ENCODE measurements at places on chromosomes 5 and 9. TPM values are rescaled to one million over a fixed set of nuclear protein-coding genes. Genes with fewer than 3 reads are reported as not detected.

GRCh38 chr9:114972510-114973136 is 42.2 kb upstream of the TNFSF8 start:
- DNase-seq, result no peak

GRCh38 chr5:168669156-168669555 is 90.0 kb upstream of the PANK3 start:
- no peak for DNase-seq

- DNase-seq, result no peak
Measured at GRCh38 chr9:99907208-99907532, 716 bp downstream of the STX17 start.

DNA sequence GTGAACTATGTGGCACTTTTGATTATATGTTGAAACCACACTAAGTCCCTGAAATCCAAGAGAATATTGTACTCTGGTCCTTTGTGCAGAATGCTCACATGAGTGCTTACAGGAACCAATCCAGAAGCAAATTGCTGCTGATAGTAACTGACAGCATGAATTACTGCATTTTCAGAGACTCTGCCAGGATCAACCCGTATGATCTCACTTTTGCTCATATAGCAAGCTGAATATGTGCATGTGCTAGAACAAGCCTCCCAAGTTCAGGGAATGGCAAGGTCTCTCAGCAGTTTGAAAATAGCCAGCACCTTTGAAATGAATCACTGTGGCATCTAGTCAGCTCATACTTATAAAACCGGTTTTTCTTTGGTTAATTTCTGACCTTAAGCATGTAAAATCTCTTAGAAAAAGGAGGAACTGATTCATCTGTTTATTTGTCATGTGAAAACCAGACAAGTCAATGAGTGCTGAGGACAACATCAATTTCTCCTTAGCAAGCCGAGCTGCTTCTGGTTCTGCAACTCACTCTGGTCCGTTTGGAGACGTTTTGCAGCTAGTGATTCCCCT is 215.7 kb upstream of the ELL2 start:
- DNase-seq, result no peak

- no peak for DNase-seq
Measured at GRCh38 chr5:132425975-132426524, 56.5 kb downstream of the SLC22A5 start.

- peak; percentile 75 for DNase-seq
Measured at GRCh38 chr9:106816524-106816923, 46.4 kb upstream of the ZNF462 start.

The CATSPER3 gene
- not detected for total RNA-seq

GRCh38 chr9:130422546-130422945 is 22.2 kb upstream of the ASS1 start:
- no peak for DNase-seq

DNA sequence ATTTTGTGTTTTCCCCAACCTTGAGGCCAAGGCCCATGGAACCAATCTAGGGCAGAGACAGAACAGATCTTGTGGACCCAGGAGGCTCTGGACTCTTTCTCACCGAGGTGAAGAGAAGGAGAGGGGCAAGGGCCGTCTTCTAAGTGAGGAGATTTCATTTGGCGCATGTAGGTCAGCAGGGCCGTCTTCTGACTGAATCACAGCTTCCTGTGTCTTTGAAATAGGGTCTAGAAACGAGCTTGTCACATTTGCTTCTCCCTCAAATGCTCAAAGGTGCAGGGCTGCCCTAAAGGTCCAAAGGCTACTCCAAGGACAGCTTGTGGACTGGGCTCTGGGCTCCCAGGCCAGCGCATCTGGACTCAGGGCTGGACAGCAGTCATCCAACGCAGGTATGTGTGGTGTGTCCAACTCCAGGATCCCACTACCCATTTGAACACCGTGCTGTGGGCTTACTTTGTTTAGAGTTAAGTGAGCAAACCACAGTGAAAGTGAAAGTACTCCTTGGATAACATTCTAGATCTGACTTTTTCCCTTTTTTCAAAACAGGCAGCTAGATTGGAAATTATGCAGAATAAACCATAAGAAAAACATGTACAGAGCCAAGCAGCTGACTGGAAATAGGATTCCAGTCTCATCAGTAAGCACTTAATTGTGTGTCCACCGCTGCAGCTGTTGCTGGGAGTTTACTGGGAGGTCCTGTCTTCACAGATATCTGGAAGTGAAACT is 357.0 kb downstream of the GADD45G start:
- no peak for DNase-seq

DNA sequence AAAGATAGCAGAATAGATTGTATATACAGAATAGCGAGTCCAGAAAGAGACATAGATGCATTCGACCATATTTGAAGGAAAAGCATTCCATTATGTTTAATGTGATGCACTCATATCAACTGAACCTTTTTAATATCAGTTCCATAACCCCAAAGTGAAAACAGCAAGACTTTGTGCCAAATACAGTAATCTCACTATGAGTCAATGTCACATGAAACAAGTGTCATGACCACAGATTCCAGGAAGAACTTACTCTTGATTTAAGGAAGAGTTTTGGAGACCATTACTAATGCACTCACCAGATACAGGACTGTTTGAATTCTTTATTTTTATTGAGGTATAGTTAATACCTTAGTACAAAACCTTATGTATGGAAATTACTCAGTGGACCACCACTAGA is 220.5 kb downstream of the SH3GL2 start:
- peak; percentile 64 for DNase-seq

The TLR4 gene
- 1.9 TPM for total RNA-seq

GRCh38 chr5:92019376-92019990 is 636.4 kb upstream of the ARRDC3 start:
- DNase-seq, result no peak

The PCDHB2 gene
- total RNA-seq, result 1.8 TPM

DNA sequence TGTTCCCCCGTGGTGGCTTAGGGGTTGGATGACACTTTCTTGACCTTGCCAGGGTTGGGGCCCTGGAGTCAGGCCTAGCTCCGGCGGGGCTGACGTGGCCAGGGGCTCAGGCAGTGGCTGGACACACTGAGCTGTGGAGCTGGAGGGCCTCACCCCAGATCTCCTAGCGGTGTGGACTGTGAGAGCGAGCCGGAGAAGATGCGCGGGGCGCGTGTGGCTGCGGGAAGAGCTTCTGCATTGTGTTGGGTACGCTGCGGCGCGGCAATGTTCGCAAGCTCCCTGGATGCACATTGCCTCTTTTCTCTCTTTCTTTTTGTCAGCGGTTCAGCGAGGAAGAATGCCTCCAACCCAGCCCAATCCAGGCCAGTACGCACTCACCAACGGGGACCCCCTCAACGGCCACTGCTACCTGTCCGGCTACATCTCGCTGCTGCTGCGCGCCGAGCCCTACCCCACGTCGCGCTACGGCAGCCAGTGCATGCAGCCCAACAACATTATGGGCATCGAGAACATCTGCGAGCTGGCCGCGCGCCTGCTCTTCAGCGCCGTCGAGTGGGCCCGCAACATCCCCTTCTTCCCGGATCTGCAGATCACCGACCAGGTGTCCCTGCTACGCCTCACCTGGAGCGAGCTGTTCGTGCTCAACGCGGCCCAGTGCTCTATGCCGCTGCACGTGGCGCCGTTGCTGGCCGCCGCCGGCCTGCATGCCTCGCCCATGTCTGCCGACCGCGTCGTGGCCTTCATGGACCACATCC is 4.8 kb downstream of the NR2F1 start:
- no peak for DNase-seq

DNA sequence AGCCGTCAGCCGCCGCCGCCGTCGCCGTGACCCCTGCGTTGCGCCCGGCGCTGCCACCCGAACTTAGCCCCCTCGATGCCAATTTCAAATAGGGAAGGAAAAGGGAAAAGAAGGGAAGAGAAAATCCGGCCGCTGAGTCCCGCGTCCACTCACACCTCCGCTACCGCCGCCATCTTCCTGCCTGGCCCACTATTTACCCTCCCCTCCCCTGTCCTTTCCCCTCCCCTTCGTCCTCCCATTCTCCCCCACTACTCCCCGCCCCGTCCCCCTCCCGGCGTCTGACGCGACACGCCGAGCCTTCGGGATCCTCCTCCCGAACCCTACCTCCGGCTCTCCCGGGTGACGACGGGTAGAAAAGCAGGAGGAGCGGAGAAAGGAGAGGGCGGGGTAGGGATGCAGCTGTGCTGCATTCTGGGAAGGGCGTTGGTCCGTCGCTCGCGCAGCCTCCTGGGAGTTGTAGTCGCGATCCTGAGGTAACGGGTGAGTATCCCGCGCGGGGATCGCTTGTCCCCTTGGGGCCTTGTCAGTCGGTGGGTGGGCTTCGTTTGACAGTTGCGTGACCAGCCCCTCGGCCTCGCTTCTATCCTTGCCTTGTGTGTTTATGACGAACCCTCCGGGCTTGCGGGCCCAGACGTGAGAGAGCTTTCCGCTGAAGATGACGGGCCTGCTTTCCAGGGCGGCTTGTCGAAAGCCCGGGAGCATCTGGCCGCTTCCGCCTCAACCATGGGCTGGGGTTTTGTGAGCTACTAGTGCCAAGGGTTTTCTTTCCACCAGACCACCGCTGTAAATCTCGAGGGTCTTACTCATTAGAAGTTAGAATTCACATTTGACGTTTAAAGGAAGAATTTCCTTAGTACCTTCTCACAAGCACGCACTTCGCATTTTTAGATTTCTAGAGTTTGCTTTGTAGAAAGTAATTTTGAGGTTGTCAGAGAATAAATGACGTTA is at the start of the genes CERT1 and POLK:
Gene CERT1 (minus strand): TSS at position 195 of the 948 bp plus-strand sequence. CDS start 422 bp downstream, outside the sequence.
Gene POLK (plus strand): TSS at position 457 of the 948 bp plus-strand sequence.
- peak; percentile 99 for DNase-seq

The CAVIN4 gene
- total RNA-seq, result 1.0 TPM

- no peak for DNase-seq
Measured at GRCh38 chr5:1027631-1028441, 19.2 kb downstream of the NKD2 start.

GRCh38 chr5:6601271-6601670 is 31.6 kb downstream of the NSUN2 start:
- no peak for DNase-seq

GRCh38 chr5:63205976-63206375 is 627.4 kb downstream of the LRRC70 start:
- no peak for DNase-seq

DNA sequence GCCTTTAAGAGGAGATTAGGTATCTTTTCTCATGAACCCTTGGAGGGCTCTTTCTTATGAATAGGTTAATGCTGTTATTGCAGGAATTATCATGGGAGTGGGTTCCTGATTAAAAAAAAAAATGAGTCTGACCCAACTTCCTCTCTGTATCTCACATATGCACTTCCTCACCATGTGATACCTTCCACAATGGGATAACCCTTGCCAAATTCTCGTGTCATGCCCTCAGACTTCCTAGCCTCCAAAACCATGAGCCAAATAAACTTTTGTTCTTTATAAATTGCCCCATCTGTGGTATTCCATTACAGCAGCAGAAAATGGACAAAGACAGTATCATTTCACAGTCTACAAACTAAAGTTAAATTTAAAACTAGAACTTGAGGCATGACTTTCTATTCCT is 1.0 kb downstream of the OR1B1 start:
- peak; percentile 10 for DNase-seq

DNA sequence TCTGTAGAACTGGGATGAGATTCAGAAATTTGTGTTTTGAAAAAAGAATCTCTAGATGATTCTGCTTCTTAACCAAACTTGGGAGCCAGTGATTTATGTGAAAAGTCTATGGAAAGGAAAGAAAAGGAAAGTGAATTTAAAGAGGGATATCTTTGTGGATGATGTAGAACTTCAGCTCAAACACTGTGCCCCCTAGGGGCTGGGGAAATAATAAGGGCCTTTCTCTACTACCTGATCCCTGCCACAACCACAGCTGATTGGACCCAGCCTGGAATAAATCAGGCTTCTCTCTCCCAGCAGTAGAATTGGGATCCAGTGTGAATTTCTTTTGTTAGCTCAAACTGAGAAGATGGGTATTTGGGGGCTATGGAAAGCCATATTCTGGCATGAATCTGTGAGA is 155.0 kb downstream of the PRELID2 start:
- peak; percentile 49 for DNase-seq

- no peak for DNase-seq
Measured at GRCh38 chr9:24011009-24011717, 185.1 kb upstream of the ELAVL2 start.

GRCh38 chr5:59081693-59082092 is 498.8 kb downstream of the RAB3C start:
- no peak for DNase-seq

DNA sequence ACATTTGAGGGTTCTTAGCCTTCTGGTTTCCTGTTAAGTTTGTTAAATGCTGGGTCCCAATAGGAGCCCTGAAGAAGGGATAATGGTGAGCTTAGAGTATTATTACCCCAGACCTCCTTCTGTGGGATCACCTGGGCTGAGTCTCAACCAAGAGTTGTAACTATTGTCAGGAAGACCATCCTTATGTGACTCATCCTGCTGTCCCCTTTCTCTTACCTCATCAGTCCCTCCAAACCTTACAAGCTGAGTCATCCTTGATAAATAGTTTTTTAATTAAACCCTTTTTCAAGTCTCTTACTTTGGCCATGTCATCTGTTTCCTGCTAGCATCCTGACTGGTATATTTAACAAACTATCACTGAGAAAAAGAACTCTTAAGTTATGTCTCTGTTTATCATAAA is 502.8 kb downstream of the LRRC70 start:
- DNase-seq, result no peak

The HRH2 gene
- total RNA-seq, result 0.55 TPM

DNA sequence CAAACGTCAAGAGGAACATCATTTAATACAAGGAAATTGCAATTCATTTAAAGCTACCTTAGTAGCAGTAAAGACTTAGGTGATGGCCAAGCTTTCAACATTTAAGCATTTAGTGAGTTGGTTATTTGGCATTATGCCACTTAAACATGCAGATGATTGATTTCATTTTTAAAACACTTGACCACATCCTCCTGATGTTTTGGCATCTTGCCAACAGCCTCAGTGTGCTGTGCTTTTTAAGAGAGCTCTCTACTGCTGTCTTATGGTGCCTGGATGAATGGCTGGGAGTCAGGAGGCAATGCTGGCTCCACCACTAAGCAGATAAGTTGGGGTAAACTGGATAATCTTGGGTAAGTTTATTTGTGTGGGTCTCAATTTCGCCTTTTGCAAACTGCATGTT is 364.5 kb downstream of the MAN2A1 start:
- peak; percentile 50 for DNase-seq

- peak; percentile 33 for DNase-seq
Measured at GRCh38 chr5:100595152-100595811, 60.1 kb downstream of the FAM174A start.

DNA sequence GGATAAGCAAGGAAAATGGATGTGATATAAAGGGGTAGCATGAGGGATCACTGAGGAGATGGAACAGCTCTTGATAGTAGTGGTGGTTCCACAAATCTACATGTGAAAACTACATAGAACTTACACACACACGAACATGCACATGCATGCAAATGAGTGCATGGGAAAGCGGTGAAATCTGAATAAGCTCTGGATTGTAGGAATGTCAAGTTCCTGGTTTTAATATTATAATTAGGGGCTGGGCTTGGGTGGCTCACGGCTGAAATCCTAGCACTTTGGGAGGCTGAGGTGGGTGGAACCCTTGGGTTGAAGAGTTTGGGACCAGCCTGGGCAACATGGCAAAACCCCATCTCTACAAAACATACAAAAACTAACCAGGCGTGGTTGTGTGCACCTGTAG is 13.1 kb upstream of the PDCL start:
- no peak for DNase-seq

- no peak for DNase-seq
Measured at GRCh38 chr9:92780206-92780605, 15.6 kb upstream of the BICD2 start.

The LIX1 gene
- total RNA-seq, result not detected

Data from SK-MEL-5 (cell line).